ENCODE measurements at places on chromosomes 1 and 21.

DNA sequence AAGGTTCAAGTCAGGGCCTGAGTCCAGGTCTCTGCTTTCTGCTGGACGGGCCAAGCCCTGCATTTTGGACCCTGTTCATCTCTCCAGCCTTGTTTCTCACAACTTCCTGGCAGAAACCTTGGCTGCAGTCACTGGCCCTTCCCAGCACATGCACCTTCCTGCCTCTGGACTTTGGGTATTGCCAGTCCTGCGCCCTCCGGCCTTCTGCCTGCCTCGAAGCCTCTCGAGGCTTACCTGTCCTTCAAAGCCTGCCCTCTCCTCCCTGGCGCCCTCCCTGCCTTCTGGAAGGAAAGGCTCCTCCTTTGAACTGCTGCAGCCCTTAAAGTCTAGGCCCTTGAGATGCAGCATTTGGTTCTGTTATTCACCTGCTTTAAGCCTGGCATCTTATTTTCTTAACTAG, 52.8 kb downstream of the HTR6 start:
- DNase-seq: no peak

DNA sequence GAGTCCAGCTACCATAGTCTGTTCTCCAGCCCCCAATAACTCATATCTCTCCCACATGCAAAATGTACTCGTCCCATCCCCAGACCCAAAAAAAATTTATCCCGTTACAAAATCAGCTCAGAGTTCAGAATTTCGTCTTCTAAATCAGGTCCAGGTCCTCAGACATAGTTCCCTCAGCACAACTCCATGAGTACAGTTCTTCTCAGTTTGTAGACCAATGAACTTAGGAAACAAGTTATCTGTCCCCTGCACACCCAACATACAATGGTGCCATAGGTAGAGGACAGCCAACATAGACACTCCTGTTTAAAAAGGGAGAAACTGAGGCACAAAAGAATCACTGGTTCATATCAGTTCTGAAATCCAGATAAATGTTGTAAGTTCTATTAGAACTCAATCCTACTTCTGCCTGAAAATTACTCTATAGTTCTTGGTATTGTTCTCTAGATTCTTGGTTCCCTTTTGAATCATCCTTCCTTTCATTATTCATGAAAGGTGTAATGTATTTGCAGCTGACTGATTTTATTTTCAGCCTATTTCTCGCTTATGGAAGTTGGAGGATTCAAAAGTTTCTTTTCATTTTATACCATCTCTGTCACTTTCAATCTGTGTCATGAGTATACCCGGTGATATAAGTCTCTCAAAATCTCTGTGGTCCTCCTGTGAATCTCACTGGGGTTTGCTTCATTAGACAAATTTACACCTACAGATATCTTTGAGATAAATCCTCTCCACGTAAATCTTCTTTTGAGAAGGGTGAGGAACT, 75.8 kb upstream of the TSPAN2 start:
- DNase-seq: no peak

DNA sequence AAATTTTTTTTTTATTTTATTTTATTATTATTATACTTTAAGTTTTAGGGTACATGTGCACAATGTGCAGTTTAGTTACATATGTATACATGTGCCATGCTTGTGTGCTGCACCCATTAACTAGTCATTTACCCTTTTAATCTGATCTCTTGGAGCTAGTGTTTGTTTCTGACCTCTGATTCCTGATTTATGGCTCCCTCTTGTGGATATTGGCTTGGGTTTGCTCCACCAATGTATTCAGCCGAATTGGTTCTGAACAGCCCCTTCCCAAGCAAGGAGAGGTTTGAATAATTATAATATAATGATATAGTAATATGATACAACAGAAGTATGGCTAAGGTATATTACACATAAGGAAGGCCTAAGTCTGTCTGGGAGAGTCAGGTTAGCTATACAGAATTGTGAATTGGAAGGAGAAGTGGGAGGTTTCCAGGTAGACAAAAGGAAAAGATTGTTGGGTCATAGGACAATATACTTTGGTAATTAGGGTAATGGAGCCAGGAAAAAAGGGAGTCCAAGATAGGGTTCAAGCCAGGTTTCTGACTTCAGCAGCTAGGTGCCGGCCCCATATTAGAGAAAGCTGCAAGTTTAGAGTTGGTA, 53.1 kb upstream of the HMCN1 start:
- DNase-seq: peak; percentile 10

DNA sequence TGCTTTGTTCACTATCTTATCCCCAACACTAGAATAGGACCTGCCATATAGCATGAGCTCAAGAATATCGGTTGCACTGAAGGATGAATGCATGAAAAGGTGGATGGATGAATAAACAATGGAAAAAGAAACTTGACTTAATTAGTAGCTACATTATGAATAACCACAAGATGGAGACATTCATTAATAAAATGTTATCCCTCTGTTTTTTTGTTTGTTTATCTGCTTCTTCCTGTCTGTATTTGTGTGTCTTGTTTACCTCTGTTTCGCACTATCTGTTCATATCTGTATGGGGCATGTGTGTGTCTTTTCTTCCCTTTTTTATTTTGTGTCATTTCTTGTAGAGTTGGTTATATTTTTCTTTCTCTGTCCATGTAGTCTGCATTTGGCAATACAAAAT, 1.1 kb upstream of the OR14I1 start:
- DNase-seq: no peak

GRCh38 chr1:227549892-227550291, 13.5 kb upstream of the ZNF678 start:
- DNase-seq: no peak

- no peak for DNase-seq
Observed at GRCh38 chr21:14836950-14837349, 227.8 kb downstream of the NRIP1 start.

- no peak for DNase-seq
Observed at GRCh38 chr1:108653431-108654105, 7.3 kb downstream of the HENMT1 start.

- DNase-seq: no peak
Observed at GRCh38 chr1:176880955-176881595, 283.4 kb downstream of the ASTN1 start.

DNA sequence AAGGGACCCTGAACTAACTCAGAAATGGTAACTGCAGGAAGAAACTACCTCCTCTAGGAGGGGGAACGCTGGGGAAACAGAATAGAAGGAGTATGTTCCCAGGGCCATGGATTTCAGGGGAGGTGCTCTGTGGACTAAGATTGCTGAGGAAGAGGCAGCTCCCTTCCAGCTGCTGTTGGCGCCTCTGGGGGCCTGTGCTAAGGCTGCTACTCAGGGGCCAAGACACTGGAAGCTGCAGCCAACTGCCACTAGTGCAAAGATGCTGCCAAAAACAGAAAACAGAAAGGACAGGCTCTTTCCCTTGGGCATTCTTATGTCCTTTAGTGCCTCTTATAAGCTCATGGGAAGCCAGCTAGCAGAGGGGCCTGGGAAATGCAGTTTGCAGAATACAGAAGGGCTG, 58.0 kb upstream of the SGIP1 start:
- no peak for DNase-seq

- no peak for DNase-seq
Observed at GRCh38 chr1:50358962-50359361, 64.3 kb downstream of the DMRTA2 start.

GRCh38 chr1:100452641-100453040, 85.3 kb upstream of the GPR88 start:
- no peak for DNase-seq

DNA sequence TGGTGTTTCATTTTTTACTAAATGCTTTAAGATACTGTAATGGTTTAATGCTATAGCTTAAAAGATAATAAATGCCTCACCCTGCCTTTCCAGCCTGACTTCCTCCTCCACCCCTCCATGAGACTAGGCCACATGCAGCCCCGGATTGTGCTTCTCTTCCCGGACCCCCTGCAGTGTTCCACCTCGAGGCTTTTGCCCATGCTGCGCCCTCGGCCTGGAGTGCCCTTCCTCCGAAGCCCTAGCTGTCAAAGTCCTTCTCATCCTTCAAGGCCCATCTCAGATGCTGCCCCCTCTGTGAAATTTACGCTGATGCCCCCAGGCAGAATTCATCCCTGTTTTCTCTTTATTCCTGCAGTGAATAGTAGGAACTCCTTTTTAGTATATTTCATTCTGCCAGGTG, 98.5 kb downstream of the ATP5PO start:
- DNase-seq: no peak

- DNase-seq: no peak
Observed at GRCh38 chr1:23444104-23444533, 19.6 kb upstream of the TCEA3 start.

DNA sequence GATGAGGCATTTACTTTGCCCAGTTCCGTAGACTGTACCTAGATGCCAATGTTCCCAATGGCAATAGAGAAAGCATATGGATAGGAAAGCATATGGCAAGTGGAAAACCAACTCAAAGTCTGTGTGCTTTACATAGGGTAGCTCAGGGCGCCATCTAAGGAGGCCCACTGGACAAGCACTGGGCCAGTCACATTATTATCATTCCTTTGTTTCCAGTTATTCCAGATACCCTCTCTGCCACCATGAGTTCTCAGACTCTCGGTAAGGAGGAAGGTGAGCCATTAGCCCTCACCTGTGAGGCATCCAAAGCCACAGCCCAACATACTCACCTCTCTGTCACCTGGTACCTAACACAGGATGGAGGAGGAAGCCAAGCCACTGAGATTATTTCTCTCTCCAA, 9.8 kb downstream of the CD101 start:
- DNase-seq: no peak

DNA sequence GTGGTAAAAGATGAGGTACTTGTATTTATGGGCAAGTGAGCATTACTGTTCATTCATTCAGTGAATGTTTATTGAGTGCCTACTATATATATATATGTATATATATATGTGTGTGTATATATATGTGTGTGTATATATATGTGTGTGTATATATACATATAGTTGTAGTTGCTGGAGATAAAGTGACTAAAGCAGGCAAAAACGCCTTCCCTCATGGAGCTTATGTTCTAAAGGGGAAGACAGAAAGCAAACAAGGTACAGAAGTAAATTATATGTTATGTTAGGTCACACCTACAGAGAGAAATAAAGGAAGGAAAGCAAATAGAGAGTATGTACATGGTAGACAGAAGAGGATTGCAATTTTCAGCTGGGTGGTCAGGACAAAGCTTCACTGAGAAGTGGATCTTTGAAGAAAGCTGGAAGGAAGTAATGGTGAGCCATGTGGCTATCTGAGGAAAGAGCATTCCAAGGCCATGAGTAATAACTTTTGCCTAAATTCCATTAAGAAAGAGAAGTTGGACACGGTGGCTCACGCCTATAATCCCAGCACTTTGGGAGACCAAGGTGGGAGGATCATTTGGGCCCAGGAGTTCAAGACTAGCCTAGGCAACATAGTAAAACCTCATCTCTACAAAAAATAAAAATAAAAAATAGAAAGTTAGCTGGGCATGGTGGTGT, 33.5 kb upstream of the KLF17 start:
- peak; percentile 85 for DNase-seq

DNA sequence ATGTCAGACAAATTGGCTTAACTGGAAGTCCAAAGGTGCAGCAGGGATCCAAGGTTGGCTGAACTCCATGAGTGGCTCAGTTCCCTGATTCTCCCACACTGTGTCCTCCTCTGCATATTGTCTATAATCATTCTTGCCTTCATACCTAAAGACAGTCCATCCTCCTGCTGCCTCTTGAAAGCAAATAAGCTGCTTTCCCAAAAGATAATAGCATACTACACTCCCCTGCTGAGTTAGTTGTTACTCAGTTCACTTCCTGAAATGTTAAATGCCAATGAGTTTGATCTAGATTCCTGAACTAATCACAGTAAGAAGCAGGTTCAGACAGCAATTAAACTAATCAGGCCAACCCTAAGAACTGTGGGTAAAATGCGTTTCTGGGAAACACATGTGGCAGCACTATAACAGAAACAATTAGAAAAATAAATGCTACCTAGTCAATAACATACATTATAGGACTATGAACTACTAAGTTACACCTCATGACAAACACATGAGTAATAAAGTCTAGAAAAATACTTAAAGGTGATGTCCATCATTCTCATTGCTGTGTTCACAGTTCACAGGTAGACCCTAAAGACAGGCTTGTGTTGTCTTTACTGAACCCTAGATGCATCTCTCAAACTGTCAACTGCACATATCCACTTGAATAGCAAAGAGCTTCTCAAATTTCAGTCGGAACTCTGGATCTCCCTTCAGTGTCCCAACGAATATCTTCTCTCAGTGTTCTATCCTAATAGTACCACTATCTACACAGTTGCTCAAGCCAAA, 50.8 kb upstream of the BOLA1 start:
- no peak for DNase-seq

DNA sequence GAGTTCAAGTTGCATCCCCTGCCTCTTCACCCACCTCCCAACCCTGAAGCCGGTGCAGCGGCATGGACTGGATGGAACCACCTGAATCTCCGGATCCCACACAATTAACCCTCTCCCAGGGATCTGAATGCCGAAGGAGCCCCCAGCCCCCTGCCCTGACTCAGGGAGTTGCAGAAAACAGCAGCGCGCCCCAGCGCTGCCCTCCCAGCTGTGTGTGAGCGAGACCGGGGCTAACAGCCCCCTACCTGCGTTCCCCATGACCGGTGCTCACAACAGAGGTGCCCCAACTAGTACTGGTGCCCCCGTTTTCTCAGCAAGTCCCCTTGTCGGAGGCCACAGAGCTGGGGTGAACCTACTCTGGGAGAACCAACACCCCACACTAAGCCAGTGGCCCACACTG, 136.8 kb downstream of the PRDM16 start:
- DNase-seq: no peak

DNA sequence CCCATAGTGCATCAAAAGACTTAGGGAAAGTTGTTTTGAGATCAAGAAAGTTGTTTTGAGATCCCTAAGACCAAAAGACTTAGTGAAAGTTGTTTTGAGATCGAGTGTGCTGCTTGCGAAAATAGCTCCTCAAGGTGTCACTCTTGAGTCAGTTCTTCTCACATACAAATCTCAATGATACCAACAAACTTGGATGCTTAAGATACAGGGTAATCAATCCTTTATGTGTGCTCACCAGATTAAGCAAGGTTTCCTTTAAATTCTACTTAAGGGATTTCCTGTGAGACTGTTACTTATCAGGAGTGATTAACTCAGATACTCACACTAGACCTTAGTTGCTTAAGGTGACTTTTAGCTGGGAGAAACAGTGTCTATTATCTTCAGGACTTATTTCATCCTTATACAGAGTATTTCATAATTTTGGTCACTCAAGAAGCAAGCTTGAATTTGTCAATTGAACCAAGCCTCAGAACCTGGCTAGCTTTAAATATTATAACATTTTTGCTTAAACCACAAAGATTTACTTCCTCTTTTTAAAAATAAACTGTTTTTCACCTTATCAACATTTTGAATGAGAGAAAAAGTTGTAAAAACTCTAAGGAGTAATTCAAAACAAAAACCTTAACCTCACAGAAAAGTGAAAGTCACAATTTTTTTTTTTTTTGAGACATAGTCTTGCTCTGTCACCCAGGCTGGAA, 8.0 kb upstream of the RLF start:
- DNase-seq: no peak

GRCh38 chr1:89273324-89273778, 691 bp upstream of the GBP5 start:
- DNase-seq: no peak

GRCh38 chr1:93496520-93496919, 48.6 kb downstream of the FNBP1L start:
- no peak for DNase-seq
